Nephron progenitor cell (in vitro differentiated cells): ENCODE measurements at places on chromosomes 13 and 19.

GRCh38 chr13:78520425-78520824 lies 82.9 kb downstream of the POU4F1 start:
- H3K27ac ChIP-seq: no peak overlapping the region
- DNase-seq: no peak
- H3K4me1 ChIP-seq: no peaks in the 10 kb centered on the region
- no peak overlapping the region for H3K4me3 ChIP-seq
- H3K36me3 ChIP-seq: peaks cover 5% of the 10 kb centered on the region

DNA sequence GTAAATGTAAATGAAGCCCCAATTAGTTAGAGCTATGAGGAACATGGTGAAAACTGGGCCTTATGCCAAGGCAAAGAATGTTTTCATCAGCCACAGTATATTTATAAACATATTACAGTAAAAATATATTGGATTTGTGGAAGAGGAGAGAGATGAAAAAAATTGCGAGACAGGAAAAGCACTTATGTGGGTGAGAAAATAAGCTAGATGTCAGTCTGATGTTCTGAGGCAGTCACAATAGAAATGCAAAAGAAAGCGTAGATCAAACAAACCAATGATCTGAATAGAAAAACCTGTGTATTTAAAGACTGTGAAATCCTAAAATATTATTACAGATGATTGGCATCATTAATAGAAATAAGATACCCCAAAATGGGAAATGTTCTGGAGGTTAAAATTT lies 1332.5 kb downstream of the SLITRK5 start:
- no peaks in the 10 kb centered on the region for H3K27me3 ChIP-seq
- H3K4me1 ChIP-seq: no peaks in the 10 kb centered on the region

DNA sequence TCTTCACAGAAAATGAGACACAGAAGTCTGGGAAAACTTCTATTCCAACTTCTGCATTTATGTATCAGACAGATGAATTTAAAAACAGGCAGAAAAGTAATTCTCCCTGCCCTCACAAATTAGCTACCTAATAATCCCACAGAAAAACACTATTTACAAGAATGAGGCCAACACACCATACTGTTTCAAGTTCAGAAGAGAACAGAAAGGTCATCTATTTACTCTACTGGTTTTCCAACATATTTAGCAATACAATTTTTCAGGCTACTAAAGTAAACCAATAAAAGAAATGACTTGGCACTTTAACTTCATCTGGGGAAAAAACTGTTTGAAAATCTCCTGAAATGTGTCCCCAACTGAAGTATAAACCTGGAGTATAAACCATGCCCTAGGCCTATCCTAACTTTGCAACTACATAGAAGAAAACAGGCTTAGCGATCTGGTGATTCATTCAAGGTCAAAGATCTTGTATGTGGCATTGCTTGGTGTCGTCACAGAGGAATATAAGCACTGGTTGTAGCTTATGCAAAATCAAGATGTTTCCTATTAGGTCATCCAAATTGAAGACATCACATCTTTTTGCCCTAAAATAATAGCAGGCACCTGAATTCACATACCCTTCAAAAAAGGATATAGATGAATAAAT lies 20.1 kb upstream of the EBPL start:
- no peak overlapping the region for H3K27ac ChIP-seq
- H3K36me3 ChIP-seq: peaks cover 71% of the 10 kb centered on the region
- no peak overlapping the region for H3K4me3 ChIP-seq
- H3K4me1 ChIP-seq: no peaks in the 10 kb centered on the region

DNA sequence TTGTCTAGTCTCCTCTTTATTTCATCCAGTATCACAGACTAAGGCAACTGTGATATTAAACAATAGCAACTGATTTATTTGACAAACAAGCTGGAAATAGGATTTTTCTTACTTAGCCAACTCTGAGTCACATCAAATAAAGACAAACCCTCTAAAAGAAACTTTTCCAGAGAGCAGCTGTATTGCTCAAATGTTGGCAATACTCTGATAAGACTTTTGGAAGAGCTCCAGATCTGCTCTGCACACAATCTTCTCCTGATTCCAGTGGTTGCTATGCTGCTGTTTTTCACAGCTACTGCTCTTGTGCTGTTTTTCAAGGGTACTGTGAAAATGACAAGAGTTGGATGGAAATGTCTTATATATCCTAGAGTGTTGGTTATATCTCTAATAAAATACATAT lies 1479.2 kb downstream of the SLITRK5 start:
- no peak overlapping the region for H3K4me3 ChIP-seq
- DNase-seq: no peak
- H3K27me3 ChIP-seq: no peaks in the 10 kb centered on the region
- no peaks in the 10 kb centered on the region for H3K36me3 ChIP-seq
- H3K4me1 ChIP-seq: no peaks in the 10 kb centered on the region
